Pancreas (tissue), 10 donors: ENCODE measurements at places on chromosomes 1 and 21. TPM values are rescaled to one million over a fixed set of nuclear protein-coding genes. Genes with fewer than 3 reads are reported as not detected.

- no peak for DNase-seq
- H3K27ac ChIP-seq: no peak overlapping the region
- H3K27me3 ChIP-seq: no peaks in the 10 kb centered on the region
- no peaks in the 10 kb centered on the region for H3K36me3 ChIP-seq
Observed at GRCh38 chr1:42429603-42430002, 26.2 kb downstream of the ZMYND12 start.

- DNase-seq: no peak
- no peaks in the 10 kb centered on the region for H3K4me1 ChIP-seq
- H3K36me3 ChIP-seq: no peaks in the 10 kb centered on the region
- H3K27ac ChIP-seq: no peak overlapping the region
- no peak overlapping the region for H3K4me3 ChIP-seq
- H3K27me3 ChIP-seq: no peaks in the 10 kb centered on the region
Observed at GRCh38 chr1:205204552-205204951, 7.0 kb downstream of the DSTYK start.

- no peaks in the 10 kb centered on the region for H3K4me1 ChIP-seq
- no peak for DNase-seq
- no peaks in the 10 kb centered on the region for H3K36me3 ChIP-seq
- H3K27me3 ChIP-seq: no peaks in the 10 kb centered on the region
Observed at GRCh38 chr1:60865166-60865565, 217.2 kb upstream of the NFIA start.

Gene NTMT2
- total RNA-seq: not detected

DNA sequence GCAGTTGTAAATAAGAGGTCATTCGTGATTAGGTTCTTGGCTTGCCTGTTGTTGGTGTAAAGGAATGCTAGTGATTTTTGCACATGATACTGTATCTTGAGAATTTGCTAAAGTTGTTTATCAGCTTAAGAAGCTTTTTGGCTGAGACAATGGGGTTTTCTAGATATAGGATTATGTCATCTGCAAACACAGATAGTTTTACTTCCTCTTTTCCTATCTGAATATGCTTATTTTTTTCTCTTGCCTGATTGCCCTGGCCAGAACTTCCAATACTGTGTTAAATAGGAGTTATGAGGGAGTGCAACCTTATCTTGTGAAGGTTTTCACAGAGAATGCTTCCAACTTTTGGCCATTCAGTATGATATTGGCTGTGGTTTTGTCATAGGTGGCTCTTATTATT, 576.1 kb upstream of the RGS18 start:
- DNase-seq: no peak
- H3K4me3 ChIP-seq: no peak overlapping the region
- H3K4me1 ChIP-seq: no peaks in the 10 kb centered on the region
